Ovary (tissue), 10 donors: ENCODE measurements at places on chromosomes 12 and 14. TPM values are rescaled to one million over a fixed set of nuclear protein-coding genes. Genes with fewer than 3 reads are reported as not detected.

Gene CMKLR1
- 5.6 TPM for total RNA-seq

GRCh38 chr12:31600750-31601149 is 9.8 kb upstream of the DENND5B start:
- H3K36me3 ChIP-seq: no peaks in the 10 kb centered on the region
- H3K4me3 ChIP-seq: no peak overlapping the region
- H3K27me3 ChIP-seq: no peaks in the 10 kb centered on the region

GRCh38 chr12:100274291-100274690 is 7.3 kb downstream of the SCYL2 start:
- no peak overlapping the region for H3K27ac ChIP-seq
- H3K4me3 ChIP-seq: no peak overlapping the region
- peaks cover 2% of the 10 kb centered on the region for H3K4me1 ChIP-seq
- no peaks in the 10 kb centered on the region for H3K36me3 ChIP-seq

DNA sequence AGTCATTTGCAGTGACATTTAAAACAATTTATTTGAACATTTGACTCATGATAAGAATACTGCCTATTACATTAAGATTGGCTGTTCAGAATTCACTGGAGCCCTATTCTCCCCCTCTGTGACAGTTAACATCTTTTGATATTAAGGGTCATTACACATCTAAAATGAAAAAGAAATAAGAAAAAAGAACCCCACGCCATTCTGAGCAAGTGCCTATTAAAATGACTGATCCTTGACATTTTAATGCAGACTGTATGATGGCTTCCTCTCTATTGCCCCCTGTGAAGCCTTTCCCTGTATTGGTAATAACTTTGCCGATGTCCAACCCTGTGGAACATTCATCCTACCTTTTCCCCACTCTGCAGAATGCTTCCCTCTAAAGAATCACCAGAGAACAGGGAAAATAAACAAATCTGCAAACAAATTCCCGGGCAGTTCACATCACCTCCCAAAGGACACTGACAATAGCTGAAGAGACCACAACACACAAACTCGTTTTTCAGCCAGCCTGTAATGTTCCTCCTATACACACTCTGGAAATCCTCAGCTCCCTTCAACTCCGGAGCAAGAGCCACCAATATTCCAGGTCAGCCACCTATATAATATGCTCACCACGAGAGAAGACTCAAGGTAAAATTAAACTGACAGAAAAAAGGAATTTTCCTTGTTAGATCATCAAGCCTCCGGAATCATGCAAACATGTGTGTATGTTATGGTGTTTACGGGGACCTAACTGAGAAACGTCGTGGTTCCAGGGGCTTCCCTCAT is 2.1 kb downstream of the NIN start:
- no peak overlapping the region for H3K4me3 ChIP-seq

Gene SPTB
- total RNA-seq: 1.3 TPM

- H3K36me3 ChIP-seq: no peaks in the 10 kb centered on the region
- no peak overlapping the region for H3K27ac ChIP-seq
- no peaks in the 10 kb centered on the region for H3K4me1 ChIP-seq
- H3K27me3 ChIP-seq: no peaks in the 10 kb centered on the region
- H3K4me3 ChIP-seq: no peak overlapping the region
These were observed 47.8 kb downstream of the MYRFL start for GRCh38 chr12:69872804-69873203.
